ENCODE measurements at places on chromosomes 1 and 21.

GRCh38 chr1:30444401-30444800 is 279.0 kb downstream of the MATN1 start:
- DNase-seq, result no peak

GRCh38 chr1:113870778-113871177 is 734 bp downstream of the PTPN22 start:
- DNase-seq, result no peak

DNA sequence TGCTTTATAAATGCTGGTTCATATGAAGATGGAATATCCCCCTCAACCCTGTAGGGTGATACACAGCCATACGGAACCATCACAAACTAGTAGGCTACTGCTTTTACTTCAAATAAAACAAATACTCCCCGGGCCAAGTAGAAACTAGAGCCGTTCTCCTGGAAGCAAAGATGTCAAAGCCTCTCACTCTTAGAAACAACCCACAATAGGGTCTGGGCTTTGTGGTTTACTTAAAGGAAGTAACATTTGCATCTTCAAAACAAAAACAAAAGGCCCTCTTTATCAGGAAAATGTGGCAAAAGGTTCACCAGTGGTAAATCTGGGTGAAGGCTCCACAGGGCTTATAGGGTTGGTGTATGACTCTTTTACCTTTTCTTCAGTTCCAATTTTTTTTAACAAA is 49.8 kb downstream of the HLCS start:
- DNase-seq, result no peak

GRCh38 chr1:30414086-30414850 is 309.1 kb downstream of the MATN1 start:
- DNase-seq, result no peak

GRCh38 chr1:46401964-46402626 is 8.0 kb downstream of the FAAH start:
- DNase-seq, result peak; percentile 92
